ENCODE measurements at places on chromosomes 7 and 10.

DNA sequence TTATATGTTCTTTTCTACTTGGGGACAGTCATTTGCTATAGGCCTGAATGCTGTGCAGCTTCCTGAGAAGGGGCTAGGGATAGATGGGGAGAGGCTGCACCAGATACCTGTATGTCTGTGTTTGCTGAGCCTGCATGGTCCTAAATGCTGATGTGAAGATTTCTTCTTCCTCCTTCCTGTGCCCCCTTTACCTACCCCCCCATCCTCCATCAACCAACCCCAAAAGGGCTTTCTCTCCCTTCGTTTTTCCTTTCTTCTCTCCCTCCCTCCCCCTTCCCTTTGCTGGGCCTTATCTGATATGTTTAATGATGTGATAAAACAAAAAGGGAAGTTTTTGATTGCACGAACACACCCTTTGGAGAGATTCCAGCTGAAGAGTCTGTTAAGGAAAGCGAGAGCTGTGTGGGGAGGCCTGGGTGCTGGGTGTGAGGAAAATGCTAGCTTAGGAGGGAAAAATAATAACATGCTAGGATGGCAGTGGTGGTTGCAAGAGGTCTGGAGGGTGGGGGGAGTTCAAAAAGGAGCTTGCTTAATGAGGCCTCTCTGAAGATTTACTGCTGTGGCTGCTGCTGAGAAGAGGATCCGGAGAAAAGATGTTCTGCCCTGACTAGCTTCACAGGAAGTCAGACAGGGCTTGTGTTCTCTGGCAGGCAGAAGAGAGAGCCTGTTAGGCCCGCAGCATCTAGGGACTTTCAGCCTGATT lies 101.8 kb downstream of the SAMD9 start:
- no peak for DNase-seq

GRCh38 chr7:139488810-139489209 lies 5.3 kb upstream of the KLRG2 start:
- DNase-seq: no peak

DNA sequence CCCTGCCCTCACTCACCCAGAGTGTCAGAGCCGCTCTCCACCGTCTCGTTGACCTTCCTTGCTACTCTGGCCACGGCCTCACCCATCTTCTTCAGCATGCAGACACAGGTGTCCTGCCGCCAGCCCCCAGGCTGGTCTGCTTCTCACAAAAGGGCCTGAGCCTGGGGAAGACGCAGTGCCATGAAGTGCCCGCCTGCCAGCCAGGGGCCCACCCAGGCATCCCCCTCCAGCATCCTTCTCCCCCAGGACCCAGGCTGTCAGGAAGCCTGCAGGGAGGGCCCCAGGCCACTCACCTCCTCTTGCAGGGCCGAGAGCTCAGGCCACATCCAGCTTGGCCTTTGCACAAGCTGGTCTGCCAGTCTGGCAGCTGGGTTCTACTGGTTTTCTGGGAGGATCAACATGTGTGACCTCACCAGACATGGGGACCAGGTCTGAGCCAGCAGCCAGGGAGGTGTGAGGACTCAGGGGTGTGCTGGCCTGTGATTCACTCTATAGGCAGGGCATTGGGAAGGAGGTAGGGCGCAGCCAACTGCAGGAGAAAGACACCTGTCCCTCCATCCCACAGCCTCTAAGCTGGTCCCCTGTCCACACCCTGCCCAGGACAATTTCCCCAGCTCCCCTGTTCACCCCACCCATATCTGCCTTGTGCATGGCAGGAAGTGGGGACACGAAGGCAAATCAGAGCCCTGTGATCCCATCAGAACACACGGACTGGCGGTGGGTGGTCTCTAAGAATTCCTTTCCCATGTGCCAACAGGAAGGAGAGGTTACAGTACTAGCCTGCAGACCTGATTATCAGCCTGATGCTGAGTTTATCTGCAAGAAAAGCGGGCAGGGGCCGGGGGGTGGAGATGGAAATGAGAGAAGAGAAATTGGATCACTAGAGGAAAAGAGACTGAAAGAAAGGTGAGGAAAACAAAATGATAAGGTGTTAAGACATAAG lies 5.7 kb downstream of the LRRC20 start:
- DNase-seq: no peak

GRCh38 chr7:8585591-8585990 lies 152.2 kb downstream of the NXPH1 start:
- DNase-seq: no peak

DNA sequence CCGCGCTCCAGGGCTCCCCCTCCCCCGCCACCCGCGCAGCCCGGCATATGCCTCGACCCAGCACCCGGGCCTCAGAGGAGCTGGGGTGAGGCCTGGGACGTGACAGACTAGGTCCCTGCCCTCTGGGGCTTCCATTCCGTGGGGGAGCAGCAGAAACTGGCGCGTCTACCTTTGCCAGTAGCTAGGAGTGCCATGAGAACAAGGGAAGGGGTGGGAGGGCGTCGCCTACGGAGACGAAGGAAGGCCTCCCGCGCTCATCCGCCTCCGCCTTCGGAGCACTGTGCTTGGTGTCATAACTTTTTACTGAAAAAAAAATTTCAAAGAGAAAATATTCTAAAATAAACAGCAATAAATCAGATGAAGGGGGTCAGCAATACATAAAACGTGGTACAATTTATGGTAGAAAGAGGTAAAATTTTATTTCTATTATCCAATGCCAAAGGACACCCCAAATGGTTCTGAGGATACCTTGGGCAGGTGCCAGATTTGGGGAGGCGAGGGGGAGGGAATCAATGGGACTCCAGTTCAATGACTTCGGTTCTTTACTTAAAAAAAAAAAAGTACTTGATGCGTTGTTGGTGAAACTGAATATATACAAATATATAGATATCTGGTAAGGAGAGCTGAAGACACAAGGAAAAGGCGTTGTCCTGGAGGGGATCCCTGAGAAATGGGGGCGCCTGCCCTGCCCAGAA lies 35.1 kb upstream of the GRID1 start:
- peak; percentile 17 for DNase-seq

GRCh38 chr10:44965651-44966097 lies 6.1 kb downstream of the RASSF4 start:
- no peak for DNase-seq

- no peak for DNase-seq
These were observed 29.9 kb upstream of the DLD start for GRCh38 chr7:107860981-107861652.
